Caudate nucleus (tissue), 63 donors: ENCODE measurements at places on chromosomes 4 and X.

GRCh38 chrX:11412715-11413623 is 119.8 kb downstream of the AMELX start:
- DNase-seq = no peak

GRCh38 chr4:7826176-7826908 is 113.3 kb downstream of the AFAP1 start:
- no peak for DNase-seq

- DNase-seq = no peak
Observed at GRCh38 chrX:129754056-129755024, 15.6 kb downstream of the XPNPEP2 start.

DNA sequence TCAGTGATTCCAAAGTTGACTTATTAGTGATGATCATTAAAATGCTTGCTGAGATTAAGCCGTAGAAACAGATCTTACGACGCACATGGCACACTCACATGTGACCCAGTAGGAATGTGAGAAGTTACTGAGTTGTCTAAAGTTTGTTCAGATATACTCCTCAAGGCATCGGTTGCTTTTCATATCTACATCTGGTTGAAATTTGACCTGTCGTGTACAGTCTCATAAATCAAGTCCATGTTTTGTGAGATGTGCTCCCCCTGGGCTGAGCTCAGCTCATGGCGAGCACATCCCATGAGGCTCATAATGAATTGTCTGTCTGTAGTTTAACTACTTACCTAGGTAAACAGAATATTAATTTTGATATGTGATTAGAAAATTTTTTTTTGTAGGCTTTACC is 67.0 kb downstream of the TNIP2 start:
- DNase-seq = no peak

- DNase-seq = no peak
Observed at GRCh38 chrX:13742397-13743176, 8.0 kb downstream of the OFD1 start.

GRCh38 chr4:119246177-119246733 is 33.7 kb downstream of the USP53 start:
- no peak for DNase-seq

- DNase-seq = no peak
Observed at GRCh38 chr4:147078875-147079658, 133.4 kb upstream of the TTC29 start.

- no peak for DNase-seq
Observed at GRCh38 chrX:16629909-16630308, 20.0 kb upstream of the S100G start.

DNA sequence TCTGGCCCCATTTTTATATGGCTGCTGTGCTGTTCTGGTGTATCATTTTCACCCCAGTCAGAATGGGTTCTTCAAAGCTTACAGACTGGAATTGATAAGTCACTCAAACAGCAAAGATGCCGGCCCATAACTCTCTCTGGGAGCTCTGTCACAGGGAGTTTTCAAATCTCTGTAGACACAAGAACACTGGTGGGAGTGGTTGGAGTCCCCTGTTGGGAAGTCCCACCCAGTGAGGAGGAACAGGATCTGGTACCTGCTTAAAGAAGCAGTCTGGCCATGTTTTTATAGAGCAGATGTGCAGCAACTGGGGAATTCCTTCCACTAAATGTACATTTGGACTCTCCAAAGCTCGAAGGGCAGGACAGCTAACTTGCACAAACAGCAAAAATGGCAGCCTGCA is 69.3 kb upstream of the UGT2B7 start:
- no peak for DNase-seq

GRCh38 chrX:149476513-149476912 is 28.6 kb downstream of the IDS start:
- no peak for DNase-seq

GRCh38 chr4:101191302-101192098 is 155.8 kb downstream of the PPP3CA start:
- peak; percentile 36 for DNase-seq
